H9 (cell line): ENCODE measurements at places on chromosomes 1 and 21. TPM values are rescaled to one million over a fixed set of nuclear protein-coding genes. Genes with fewer than 3 reads are reported as not detected.

- no peaks in the 10 kb centered on the region for H3K4me1 ChIP-seq
- H3K4me3 ChIP-seq, result no peak overlapping the region
- no peaks in the 10 kb centered on the region for H3K27me3 ChIP-seq
- no peak for DNase-seq
- no peaks in the 10 kb centered on the region for H3K36me3 ChIP-seq
Measured at GRCh38 chr1:241470908-241471590, 48.5 kb downstream of the FH start.

GRCh38 chr1:53851571-53852285 lies 13.6 kb upstream of the NDC1 start:
- H3K36me3 ChIP-seq, result peaks cover 31% of the 10 kb centered on the region
- DNase-seq, result no peak
- H3K27me3 ChIP-seq, result no peaks in the 10 kb centered on the region
- no peaks in the 10 kb centered on the region for H3K4me1 ChIP-seq

- no peak for DNase-seq
- no peak overlapping the region for H3K27ac ChIP-seq
- no peaks in the 10 kb centered on the region for H3K27me3 ChIP-seq
- H3K36me3 ChIP-seq, result peaks cover 11% of the 10 kb centered on the region
- H3K4me3 ChIP-seq, result no peak overlapping the region
- H3K4me1 ChIP-seq, result no peaks in the 10 kb centered on the region
Measured at GRCh38 chr21:38766987-38767722, 38.6 kb upstream of the ETS2 start.

GRCh38 chr1:157641177-157641576 lies 43.3 kb upstream of the FCRL4 start:
- DNase-seq, result no peak
- peaks cover 14% of the 10 kb centered on the region; the same call in 1 of the 2 replicates for H3K4me1 ChIP-seq
- H3K27me3 ChIP-seq, result no peaks in the 10 kb centered on the region
- H3K4me3 ChIP-seq, result no peak overlapping the region

DNA sequence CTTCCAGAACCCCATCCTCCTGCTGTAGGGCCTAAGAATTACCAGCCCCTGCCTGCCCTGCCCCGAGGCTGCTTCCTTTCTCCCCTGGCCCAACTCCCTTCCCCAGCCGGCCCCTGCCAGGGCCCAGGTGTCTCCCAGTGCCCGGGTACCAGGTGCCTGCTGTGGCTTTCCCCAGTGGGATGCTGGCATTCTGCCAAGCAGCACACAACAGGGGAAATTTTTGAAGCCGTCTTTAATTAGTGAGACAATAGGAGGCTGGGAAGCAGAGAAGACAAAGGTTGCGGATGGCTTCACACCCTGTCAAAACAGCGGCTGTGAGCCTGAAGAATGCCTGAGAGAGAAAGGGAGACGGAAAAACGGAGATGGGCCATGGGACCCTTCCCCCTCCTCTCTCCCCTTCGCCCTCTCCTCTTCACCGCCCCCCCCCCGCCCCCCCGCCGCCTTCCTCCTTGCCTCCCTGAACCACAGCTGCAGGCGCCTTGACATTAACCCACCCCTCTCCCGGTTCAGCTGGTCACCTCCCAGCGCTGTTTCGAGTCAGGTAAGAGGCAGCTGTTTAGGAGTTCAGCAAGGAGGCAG lies 33.6 kb downstream of the LRRN2 start:
- peaks cover 10% of the 10 kb centered on the region; the same call in 1 of the 2 replicates for H3K4me1 ChIP-seq
- DNase-seq, result peak; percentile 58
- H3K4me3 ChIP-seq, result no peak overlapping the region; the same call in 1 of the 2 replicates
- H3K27ac ChIP-seq, result no peak overlapping the region

DNA sequence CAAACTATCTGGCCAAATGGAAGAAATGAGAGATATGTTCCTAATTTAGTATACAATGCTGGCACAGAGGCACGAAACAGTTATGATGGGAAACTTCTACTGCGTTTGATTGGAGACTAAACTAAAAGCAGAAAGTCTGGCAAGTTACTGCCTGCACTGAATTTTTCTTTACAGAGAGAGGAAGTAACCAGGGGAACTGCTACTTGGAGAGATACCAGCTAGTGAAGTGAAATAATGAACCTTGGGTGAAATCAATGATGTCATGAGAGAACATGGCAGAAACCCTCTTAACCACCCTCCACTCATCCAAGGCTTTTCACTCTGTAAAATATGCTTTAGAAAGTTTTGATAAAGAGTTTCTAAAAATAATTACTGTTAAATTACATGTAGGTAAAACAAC lies 29.3 kb downstream of the NIBAN1 start:
- no peaks in the 10 kb centered on the region for H3K36me3 ChIP-seq
- no peak overlapping the region for H3K27ac ChIP-seq

DNA sequence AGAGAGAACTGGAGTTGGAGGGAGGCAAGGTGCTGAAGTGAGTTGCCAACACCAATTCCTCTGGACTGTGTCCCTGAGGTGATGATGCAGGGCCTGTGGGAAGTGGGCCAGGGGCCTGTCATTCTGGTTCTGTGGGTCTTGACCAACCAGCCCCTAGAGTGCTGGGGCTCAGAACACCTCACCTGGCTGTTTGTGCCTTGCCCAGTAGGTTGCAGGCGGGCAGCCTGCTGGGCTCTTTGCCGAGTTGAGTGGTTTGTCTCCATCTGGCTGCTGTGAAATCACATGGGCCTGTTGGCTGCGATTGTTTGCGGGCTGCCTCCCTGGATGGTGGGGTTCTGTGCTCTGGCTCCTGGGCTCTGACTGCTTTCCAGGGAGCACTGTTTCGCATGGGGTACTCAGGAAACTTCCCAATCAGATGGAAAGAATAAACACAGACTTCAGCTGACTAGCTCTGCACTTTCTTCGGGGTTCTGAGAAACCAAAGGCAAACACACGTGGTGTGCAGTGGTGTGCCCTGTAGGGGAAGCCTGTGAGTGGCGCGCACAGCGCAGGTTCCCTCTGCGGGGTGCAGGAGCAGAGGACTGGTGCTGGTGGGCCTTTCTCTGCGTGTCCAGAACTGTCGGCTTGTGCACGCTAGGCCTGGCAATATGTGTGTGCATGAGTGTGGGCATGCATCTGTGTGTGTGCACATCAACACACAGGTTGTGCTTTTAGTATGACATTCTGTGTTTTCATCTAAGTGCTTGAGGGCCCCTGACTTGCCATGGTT lies 95.1 kb downstream of the RHOU start:
- H3K4me1 ChIP-seq, result peaks cover 9% of the 10 kb centered on the region
- H3K27ac ChIP-seq, result no peak overlapping the region
- no peak overlapping the region for H3K4me3 ChIP-seq
- peak; percentile 53 for DNase-seq
- no peaks in the 10 kb centered on the region for H3K36me3 ChIP-seq

- no peaks in the 10 kb centered on the region for H3K4me1 ChIP-seq
- H3K27me3 ChIP-seq, result no peaks in the 10 kb centered on the region
- peaks cover 2% of the 10 kb centered on the region; the same call in 1 of the 3 replicates for H3K36me3 ChIP-seq
- DNase-seq, result no peak
Measured at GRCh38 chr1:71745326-71745725, 537.0 kb downstream of the NEGR1 start.

- H3K27me3 ChIP-seq, result no peaks in the 10 kb centered on the region
- H3K4me1 ChIP-seq, result peaks cover 2% of the 10 kb centered on the region; the same call in 1 of the 2 replicates
- H3K27ac ChIP-seq, result no peak overlapping the region
- DNase-seq, result no peak
- H3K4me3 ChIP-seq, result no peak overlapping the region
Measured at GRCh38 chr1:11792106-11792505, 13.7 kb downstream of the MTHFR start.

DNA sequence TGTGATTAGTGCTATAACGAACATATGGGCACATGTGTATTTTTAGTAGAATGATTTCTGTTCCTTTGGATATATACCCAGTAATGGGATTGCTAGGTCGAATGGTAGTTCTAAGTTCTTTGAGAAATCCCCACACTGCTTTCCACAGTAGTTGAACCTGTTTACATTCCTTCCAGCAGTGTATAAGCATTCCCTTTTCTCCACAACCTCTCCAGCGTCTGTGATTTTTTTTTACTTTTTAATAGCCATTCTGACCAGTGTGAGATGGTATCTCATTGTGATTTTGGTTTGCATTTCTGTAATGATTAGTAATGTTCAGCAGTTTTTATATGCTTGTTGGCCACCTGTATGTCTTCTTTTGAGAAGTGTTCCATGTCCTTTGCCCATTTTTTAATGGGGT lies 81.8 kb upstream of the SLC44A3 start:
- H3K4me3 ChIP-seq, result no peak overlapping the region
- no peaks in the 10 kb centered on the region for H3K36me3 ChIP-seq
- H3K27me3 ChIP-seq, result no peaks in the 10 kb centered on the region
- no peaks in the 10 kb centered on the region; the same call in 1 of the 2 replicates for H3K4me1 ChIP-seq

Gene CLCA4
- total RNA-seq, result not detected in 2 replicates

Gene LRRC71
- not detected in 2 replicates for total RNA-seq

Gene ZFP69B
- total RNA-seq, result 16.2 and 17.5 TPM in 2 replicates

Gene FHAD1
- 1.2 and 1.9 TPM in 2 replicates for total RNA-seq

Gene FAM78B
- 1.6 and 2.3 TPM in 2 replicates for total RNA-seq

Gene FCGR3B
- not detected in 2 replicates for total RNA-seq

Gene FCMR
- total RNA-seq, result not detected in 2 replicates

Gene ADAR
- total RNA-seq, result 228 and 236 TPM in 2 replicates

Gene EPHB2
- total RNA-seq, result 8.3 and 9.5 TPM in 2 replicates
